Ascending aorta (tissue), 2 donors: ENCODE measurements at places on chromosomes 3 and 15.

- DNase-seq: no peak
Observed at GRCh38 chr15:93372865-93373223, 283.8 kb upstream of the RGMA start.

- no peak for DNase-seq
Observed at GRCh38 chr3:128674161-128674784, 23.7 kb upstream of the RPN1 start.

DNA sequence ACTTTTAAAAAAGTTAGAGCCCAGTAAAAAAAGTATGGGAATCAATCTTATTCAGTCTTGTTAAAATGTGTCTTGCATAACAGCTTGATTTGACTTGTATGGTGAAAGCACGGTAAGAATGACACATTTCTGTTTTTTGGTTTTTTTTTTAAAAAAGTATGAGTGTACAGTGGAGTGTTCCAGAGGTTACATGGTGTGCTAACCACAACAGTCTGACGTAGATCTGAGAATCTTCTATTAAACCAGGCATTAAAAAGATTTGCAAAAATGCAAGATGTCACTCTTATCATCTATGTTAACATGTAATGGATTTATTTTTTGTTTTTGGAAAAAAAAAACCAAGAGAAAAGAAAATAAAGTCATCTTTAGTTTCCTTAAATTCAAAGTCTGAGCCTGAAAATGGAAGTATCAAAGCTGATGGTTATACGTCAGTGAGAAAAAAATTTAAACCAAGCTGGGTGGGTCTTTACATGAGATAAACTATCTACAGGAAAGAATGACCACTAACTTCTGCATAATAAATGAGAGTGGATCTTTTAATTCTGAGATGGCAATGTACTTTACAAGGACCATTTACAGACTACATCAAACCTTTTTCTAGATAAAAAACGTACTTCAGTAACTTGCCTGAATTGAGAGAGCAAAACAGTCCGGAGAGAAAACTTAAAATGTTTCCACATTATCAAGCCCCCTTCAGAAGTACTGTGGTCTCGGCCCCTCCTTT lies 1.6 kb downstream of the GABPB1 start:
- no peak for DNase-seq

- no peak for DNase-seq
Observed at GRCh38 chr3:20288050-20288449, 102.0 kb upstream of the SGO1 start.

DNA sequence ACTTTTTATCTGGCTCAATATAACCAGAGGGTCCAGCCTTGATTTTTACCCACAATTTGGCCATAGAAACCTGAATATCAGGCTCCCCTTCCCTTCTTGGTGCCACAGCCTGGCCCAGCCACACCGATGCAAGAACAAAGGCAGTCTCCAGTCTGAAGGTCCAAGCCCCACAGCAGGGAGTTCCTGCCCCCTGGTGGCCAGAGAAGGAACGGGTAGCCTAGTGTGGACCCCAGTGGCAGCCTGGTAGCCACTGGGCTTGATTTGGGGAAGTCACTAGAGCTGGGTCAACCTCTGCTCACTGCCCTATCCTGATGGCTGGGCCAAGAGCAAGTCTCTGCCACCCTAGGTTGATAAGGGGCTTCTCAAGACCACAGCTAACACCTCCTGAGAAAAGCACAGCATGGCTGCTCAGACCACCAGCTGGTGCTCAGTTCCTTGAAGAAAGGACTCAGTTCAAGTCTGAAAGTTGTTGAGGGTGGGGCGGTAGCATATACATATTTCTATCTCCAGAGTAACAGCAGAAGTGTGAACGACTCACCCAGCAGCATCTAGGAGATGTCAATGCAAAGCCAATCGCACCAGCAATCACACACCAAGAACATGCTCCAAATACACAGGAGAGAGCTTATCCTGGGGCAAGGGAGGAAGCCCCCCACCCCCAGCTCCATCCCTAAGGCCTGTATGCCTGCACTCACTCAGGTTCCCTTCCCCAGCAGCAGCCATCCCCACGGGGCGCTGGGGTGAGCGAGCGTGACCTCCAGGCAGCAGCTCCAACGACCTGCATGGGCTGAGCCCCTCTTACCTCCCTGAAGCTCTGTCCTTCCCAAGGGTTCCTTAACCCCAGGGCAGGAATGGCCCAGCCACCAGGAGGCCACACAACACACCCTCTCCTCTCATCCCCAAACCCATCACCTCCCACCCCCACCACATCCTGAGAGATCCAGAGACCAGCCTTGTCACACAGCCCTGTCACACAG lies 7.6 kb downstream of the PFKFB4 start:
- peak; percentile 46 for DNase-seq

- no peak for DNase-seq
Observed at GRCh38 chr3:13141991-13142412, 68.8 kb upstream of the IQSEC1 start.

GRCh38 chr3:133478624-133479023 lies 78.8 kb downstream of the BFSP2 start:
- no peak for DNase-seq

DNA sequence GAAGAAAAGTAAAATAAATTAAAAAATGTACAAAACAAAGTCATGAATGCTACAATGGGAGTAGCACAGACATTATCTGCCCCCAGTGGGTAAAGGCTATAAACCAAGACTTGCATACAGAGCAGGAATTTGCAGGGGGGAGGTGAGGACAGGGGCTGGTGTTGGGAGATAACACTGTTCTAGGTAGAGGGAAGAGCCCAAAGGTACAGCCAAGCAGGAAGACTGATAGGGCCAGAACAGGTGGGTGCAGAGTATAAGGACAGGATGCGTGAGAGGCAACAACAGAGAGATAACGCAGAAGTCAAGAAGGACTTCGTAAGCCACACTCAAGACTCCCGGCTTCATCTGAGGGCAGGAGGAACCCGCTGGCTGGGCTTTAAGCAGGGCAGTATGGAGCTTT lies 146.5 kb downstream of the CTNNB1 start:
- DNase-seq: no peak

- DNase-seq: no peak
Observed at GRCh38 chr15:59814409-59814808, 125.3 kb upstream of the BNIP2 start.

DNA sequence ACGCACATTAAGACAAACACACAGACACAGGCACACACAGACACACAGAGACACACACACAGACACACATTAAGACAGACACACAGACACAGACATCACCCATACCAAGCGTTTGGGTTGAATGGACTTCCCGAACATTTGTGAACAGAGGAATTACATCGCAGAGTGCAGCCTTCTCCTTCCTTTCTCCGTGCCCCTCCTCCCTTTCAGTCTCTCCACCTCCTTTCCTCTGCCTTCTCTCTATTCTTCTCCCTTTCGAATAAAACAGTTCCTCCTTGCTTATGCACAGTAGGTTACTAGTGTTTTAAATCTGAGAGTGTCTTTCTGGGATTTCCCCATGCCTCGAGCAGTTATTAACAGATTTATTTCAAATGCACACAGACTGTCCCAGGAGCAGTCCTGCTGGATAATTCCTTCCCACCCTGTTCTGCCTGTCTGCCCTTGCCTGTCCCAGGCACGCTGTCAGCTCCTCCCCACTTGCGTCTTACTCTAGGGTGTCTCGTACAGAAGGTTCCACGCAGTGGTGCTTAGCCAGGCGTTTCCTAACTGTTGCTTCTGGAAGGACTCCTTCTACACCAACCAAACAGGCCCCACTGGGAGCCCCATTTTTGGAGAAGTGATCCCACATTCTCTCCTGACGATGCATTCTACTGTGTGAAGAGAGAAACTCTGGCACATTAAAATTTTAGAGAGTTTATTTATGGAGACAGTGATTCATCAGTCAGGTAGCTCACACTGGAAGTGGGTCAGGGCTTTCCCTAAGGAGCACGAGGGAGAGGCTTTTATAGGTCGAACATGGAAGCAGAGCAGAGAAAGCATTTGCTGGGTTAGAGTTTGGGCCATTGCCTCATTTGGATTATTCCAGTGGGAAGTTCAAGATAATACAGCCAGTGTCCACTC lies 163.8 kb downstream of the SV2B start:
- peak; percentile 27 for DNase-seq

DNA sequence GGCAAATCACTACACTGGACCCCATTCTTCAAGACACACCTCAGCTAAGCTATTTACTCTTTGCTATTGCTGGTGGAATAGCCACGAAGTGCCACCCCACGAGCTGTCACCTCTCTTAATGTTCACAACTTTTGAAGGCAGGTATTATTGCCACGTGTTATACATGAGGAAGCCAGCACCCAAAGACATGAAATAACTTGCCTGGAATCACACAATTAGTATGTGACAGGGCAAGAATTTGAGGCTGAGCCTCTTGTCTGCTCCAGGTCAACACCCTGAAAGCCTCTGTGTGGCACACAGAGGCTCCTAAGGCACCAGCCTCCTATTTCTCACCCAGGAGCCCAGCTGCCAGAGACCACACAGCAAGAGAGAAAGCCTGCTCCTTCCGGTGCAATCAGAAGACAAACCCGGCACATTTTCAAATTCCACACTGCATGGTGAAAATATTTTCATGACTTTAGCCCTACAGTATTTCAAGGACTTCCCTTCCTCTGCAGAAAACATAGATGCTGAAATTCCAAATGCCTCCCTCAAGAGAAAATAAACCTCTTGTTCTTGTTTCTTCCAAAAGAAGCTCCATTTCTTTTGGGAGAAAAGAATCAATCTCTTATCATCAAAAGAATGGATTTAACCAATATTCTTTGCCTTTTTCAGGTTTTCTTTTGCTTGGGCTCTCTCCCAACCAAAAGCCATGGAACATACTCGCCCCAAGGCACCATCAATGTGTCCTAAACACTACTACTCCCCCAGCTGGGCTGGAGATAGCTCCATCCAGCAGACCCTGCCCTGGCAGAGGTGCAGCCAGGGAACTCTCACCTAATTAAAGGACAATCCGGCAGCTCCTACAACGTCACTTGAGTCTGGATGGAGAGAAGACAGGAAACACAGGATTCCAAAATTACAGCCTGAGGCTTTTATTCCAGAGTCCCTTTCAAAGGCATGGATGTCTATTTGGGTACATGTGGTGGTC lies 84.7 kb upstream of the THBS1 start:
- no peak for DNase-seq

DNA sequence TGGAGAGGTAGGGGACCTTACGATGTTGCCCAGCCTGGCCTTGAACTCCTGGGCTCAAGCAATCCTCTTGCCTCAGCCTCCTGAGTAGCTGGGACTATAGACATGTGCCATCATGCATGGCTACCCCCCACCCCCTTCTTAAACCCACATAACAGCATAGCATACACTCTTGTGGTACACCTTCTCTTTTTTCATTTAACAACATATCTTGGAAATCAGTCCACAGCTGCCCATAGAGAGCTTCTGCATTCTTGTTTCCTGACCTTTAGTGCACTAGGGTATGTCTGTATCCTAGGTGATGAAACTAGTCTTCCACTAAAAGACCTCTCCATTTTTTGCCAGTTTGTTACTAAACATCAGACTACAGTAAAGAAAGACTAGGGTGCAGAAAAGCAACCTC lies 33.0 kb downstream of the SLC28A1 start:
- no peak for DNase-seq

- no peak for DNase-seq
Observed at GRCh38 chr3:97009427-97010019, 195.1 kb downstream of the EPHA6 start.

DNA sequence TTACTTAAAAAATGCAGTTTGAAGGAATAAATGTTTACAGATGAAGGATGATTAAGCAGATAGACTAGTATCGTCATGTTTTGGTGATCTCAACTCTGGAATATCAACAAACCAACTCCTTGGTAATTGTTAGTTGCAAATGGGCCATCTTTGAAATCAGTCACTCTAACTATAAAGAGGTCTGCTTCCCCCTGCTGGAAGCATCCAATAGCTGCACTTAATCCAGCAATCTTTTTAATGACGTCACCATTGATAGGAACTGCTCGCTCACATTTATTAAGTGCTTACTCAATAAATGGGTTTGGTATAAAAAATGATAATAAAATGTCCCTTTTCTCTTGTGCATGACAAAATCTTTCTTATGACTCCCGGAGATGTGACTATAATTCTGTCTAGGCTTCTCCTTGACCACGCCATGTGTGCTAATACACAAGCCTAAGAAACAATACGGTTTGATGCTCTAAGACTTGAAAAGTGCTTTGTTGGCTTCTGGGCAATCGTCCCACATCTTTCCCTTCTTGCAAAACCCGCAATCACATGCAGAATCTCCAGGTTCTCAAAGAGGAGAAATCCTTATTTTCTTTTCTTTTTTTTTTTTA lies 227.6 kb upstream of the POU1F1 start:
- no peak for DNase-seq

DNA sequence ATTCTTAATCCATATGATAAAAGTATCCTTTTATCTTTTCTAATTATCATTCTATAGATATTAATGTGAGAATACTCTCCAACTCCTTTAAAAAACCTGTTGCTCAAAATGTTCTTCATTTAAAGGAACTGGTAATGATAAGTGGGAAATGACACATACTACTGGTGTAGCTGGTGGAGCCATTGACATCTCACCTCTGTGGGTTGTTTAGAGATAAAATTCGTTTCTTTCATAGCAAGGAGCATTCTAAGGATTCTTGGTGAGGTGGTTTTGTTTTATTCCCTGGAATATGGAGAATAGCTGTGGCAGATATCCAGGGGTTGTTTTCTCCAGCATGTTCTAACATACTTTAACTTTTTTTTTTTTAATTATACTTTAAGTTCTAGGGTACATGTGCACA lies 299.8 kb upstream of the THBS1 start:
- DNase-seq: no peak

DNA sequence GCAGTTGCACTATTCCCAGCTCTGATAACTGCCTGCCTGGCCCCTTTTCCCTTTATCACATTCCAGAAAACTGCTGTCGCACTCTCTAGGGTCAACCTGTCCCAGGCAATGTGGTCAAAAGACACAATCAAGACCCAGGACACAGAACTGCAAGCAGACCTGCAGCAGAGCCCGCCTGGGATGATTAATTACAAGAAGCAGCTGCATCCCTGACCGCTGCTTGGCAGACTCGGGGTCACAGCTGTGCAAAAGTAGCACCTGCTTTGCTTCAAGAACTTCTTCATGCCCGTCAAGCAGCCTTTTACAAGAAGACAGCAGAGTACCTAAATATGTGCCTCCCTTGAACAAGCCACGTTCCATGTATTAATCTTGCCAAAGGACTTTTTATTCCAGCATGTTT lies 120.0 kb upstream of the ST8SIA2 start:
- no peak for DNase-seq

GRCh38 chr15:72229947-72230196 lies 1.1 kb downstream of the PKM start:
- no peak for DNase-seq

- DNase-seq: no peak
Observed at GRCh38 chr3:172087602-172088580, 48.5 kb downstream of the FNDC3B start.
